Stomach (tissue), 19 donors: ENCODE measurements at places on chromosomes 1 and 21. TPM values are rescaled to one million over a fixed set of nuclear protein-coding genes. Genes with fewer than 3 reads are reported as not detected.

Gene BEND5
- total RNA-seq: 5.8 TPM

Gene PTAFR
- 2.2 TPM for total RNA-seq

Gene PTPRF
- 160 TPM for total RNA-seq

DNA sequence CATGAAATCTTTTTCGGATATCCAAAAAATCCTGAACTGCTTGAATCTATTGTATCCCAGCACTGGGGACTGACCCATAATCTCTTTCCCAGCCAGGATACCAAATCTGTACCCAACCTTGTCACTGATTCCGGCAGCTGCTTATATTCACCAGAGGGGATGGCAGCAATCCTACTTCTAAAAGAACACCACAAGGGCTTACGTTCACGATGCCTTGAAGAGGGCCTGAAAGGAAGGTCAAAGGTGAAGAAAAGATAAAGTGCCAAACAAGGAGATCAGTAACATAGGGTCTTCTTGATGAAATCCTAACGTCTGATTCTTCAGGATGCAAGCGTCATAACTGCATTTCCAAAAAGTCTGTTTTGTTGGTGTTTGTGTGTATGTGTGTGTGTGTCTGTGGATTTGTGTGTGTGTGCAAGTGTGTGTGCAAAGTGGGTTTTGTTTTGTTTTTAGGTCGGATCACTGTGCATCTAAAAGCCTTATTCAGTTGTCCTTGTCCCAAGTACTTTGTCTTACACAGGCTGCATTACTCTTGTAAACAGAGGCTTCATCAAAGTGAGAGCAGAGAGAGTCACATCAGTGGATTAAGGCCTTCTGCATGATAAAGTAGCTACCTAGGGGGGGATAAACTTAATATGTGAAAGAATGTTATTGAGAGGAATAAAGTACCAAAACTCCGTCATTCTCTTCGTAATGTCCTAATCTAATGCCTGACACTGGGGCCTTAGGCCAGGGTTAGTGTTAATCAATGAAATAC lies 179.3 kb downstream of the BARHL2 start:
- DNase-seq: no peak

- DNase-seq: peak; percentile 78
These were observed 1.3 kb downstream of the DENND4B start for GRCh38 chr1:153945131-153945794.

DNA sequence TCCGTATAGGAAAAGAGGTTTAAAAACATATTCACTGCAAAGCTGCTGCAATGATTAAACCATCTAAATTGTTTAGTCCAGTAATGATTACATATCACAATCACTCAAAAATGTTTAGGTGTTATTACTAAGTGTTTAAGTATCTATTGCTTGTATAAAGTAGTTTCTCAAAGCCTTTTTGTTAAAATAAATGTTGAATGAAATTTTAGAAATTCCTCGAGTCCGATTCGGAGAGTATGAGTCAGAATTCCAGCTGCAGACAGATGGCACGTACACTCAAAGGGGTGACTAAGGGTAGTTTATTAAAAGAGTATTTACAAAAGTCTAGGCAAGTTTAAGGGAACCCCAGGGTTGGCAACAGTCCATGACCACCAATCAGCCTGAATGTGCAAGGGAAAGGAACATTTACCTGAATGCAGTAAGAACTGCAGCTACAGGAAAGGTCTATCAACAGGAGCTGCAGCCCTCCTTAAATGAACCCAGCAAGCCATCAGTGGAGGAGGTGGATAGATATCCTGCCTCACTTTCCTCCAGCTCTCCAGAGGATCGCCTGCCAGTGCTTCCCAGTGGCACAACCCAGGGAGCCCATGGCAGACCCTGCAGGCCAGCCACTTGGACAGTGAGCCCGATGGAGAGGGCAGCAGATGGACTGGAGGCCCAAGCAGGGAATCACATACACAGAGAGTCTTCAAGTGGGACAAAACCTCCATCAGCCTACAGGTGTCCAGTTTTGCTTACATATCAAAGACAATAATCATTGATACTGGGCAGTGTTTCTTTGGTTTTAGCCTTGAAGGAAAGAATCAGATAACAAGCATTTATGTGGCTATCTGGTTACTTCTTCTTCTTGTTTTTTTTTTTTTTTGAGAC lies 92.1 kb upstream of the SLC44A3 start:
- DNase-seq: no peak

DNA sequence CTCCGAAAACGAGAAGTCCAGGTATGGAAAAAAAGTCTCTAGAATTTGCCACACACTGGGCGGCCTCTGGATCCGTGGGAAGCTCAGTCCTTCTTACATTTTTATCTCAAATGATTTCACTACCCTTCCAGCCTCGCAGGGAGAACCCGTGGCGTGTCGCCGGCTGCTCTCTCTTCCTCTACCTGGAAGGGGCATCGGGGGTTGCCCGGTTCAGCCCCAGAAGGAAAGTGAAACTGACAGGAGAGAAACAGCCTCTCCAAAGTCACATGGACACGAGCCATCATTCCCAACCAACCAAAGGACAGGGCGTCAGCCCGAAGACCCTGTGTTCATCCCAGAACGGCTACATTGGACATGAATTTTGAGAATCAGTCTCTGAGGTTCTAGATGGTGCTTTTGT lies 182.5 kb downstream of the ADSS2 start:
- no peak for DNase-seq

- DNase-seq: no peak
These were observed 637 bp downstream of the PLXNA2 start for GRCh38 chr1:208243527-208243966.
